ENCODE measurements at places on chromosomes 6 and 20.

DNA sequence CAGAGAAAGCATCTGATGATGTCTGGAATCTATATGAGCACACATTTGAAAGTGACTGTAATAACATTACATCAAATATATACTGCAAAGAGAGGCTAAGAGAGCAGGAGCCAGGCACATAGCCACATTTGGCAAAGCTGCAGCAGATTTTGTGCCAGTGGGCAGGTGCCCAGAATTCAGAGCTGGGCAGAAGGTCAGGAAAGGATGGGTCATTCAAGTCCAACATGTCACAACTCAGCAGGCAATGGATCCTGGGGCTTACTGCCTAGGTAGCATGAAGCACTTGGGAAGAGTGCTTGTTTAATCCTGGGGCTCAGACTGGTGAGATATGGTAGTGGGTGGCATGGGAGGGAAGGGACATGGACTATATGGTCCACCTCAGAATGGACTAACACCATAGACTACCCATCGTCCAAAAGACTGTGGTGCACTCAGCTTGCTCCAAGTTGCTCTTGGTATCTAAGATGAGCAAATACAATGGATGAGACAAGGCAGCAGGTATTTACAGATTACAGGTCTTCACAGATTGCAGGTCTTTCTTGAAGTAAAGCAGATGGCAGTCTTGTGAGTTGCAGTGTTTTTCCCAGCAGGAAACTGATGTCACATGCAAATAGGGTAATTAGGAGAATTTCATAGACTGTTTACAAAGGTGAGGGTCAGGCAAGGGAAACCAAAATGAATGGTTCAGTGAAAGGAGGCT is 31.2 kb upstream of the SHLD1 start:
- no peak for DNase-seq

DNA sequence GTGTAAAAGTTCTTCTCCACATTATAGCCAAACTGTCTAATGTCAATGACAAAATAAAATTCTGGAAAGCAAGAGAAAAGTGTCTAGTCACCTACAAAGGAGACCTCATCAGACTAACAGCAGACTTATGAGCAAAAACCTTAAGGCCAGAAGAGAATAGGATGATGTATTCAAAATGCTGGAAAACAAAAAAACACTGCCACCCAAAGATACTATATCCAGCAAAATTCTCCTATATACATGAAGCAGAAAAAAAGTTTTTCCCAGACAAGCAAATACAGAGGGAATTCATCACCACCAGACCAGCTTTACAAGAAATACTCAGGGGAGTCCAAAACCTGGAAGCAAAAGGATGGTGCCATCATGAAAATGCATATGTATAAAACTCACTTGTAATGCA is 755.6 kb upstream of the CITED2 start:
- DNase-seq, result no peak

GRCh38 chr6:137921823-137922222 is 54.8 kb downstream of the TNFAIP3 start:
- DNase-seq, result no peak

DNA sequence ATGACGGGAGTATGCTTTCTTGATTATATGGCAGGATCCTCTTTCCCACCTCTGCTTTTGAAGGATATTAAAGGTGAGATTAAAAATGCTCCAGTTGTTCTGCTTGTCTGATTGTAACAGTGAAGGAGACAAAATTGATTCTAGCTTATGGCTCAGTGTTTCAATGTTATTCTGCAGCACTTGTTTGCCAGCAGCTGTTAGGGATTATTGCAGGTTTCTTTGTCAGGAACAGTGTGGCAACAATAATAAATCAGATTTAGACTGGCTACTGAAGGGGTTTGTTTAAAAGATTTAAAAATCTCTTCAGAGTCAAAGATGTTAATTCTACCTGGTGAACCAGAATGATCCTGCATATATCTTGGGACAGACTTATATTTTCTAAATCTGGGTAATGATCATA is 126.9 kb downstream of the LAMA2 start:
- DNase-seq, result no peak

DNA sequence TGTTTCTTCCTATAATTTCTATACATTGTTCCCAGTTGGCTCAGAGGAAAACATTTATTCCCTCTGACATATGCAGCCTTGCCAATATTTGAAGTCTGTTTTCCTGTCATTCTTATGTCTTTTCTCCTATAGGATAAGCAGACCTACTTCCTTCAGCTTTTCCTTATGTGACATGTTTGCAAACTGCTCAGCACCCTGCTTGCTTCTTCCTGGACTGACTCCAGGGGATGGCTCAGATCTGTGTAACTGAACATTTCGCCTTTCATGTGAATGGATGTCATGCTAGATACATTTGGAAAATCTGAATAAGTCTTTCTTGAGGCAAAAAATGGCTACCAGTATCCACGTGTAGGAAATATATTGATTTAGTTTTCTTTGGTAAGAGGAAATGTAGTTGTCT is 113.2 kb downstream of the CARMIL1 start:
- no peak for DNase-seq

- DNase-seq, result no peak
Measured at GRCh38 chr20:64188682-64189529, 24.7 kb downstream of the MYT1 start.

Data from T-helper 1 cell (primary cell).